Stimulated activated CD8-positive, alpha-beta memory T cell treated with anti-CD3 and anti-CD28 coated beads, Interleukin-15, amount 100 ng/mL, for 48 hours (primary cell): ENCODE measurements at places on chromosomes 5 and 9.

- DNase-seq: no peak
These were observed 313.5 kb upstream of the MSX2 start for GRCh38 chr5:174410716-174411478.

DNA sequence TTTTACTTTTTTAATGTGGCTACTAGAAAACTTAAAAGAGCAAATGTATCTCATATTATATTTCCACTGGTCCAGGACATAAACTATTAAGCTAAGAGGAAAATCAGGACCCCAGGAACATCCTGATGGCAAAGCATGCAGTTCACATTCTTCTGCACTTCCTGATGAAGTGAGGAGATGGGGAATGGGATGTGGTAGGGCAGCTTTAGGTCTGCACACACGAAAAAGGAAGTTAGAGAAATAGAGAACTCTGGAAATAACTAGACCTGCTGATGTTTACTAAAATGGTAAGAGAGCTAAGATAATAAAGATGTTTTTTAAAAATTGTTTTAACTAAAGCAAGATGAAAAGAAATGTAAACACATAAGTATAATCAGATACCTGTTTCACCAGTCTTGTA is 39.7 kb upstream of the NIPBL start:
- no peak for DNase-seq

DNA sequence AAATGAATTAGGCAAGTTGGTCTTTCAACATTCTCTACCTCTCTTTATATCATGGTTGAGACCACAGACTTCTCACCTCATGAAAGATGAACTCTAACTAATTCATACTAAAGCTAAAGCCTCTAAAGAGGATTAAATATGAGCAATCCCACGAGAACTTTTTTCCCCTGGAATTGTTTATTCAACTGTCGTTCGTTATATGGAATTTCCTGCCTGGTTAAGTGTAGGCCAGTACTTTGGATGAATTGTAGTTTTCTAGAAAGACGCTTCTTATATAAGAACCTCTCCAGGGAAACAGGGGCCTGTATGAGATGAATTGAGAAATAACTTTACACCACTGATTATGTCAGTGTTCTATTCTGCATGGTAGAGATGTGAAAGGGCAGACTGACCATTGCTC is 42.9 kb downstream of the PDCD1LG2 start:
- no peak for DNase-seq

- DNase-seq: no peak
These were observed 71.5 kb upstream of the PLPP6 start for GRCh38 chr9:4590430-4591122.

- DNase-seq: no peak
These were observed 12.4 kb downstream of the PCDH12 start for GRCh38 chr5:141945511-141946051.

DNA sequence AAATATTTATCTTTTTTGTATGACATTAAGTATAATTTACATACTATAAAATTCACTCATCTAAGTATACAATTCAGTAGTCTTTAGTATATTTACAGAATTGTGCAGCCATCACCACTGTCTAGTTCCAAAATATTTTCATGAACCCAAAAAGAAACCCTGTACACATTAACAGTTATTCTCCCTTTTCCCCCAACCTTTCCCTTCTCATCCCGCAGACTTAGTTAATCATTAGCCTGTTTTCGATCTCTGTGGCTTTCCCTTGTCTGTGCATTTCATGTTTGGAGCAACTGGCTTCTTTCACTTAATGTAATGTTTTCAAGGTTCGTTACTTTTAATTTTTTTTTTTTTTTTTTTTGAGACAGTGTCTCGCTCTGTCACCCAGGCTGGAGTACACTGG is 37.5 kb downstream of the MTREX start:
- no peak for DNase-seq

DNA sequence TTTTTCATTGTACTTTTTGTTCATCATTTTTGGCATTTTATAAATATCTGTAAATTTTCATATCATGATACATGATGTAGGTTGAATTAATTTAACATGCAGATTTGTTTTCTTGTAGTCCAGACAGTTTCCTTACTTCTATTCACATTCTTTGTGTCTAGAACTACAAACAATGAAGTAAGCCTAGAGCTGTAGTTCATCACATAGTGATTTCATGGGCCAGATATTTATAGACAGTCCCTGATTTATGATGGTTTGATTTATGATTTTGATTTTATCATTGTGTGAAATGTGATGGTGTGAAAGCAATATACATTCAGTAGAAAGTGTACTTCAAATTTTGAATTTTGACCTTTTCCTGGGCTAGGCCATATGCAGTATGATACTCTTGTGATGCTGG is 139.0 kb downstream of the ARHGEF28 start:
- DNase-seq: no peak

DNA sequence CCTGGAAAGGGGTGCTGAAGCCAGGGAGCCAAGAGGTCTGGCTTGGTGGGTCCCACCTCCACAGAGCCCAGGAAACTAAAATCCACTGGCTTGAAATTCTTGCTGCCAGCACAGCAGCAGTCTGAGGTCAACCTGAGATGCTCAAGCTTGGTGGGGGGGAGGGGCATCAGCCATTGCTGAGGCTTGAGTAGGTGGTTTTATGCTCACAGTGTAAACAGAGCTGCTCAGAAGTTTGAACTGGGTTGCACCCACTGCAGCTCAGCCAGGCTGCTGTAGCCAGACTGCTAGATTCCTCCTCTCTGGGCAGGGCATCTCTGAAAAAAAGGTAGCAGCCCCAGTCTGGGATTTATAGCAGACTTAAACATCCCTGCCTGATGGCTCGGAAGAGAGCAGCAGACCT is 55.5 kb upstream of the FBXL17 start:
- DNase-seq: no peak

- no peak for DNase-seq
These were observed 21.9 kb downstream of the F2R start for GRCh38 chr5:76737846-76738245.

DNA sequence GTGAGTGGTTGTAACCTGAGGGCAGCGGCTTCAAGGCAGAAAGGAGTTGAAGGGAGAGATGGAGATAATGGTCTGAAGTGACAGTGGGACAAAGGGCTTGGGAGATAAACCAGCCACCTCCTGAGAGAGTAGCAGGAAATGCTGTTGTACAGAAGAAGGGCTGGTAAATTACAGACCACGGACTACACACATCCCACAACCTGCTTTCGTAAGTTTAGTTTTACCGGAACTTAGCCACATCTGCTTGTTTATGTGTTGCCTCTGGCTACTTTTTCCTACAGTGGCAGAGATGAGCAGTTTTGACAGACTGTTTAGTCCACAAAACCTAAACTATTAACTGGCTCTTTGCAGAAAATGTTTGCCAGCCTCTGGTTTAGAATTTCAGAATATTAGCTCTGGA is 269.5 kb downstream of the ARHGEF28 start:
- no peak for DNase-seq

DNA sequence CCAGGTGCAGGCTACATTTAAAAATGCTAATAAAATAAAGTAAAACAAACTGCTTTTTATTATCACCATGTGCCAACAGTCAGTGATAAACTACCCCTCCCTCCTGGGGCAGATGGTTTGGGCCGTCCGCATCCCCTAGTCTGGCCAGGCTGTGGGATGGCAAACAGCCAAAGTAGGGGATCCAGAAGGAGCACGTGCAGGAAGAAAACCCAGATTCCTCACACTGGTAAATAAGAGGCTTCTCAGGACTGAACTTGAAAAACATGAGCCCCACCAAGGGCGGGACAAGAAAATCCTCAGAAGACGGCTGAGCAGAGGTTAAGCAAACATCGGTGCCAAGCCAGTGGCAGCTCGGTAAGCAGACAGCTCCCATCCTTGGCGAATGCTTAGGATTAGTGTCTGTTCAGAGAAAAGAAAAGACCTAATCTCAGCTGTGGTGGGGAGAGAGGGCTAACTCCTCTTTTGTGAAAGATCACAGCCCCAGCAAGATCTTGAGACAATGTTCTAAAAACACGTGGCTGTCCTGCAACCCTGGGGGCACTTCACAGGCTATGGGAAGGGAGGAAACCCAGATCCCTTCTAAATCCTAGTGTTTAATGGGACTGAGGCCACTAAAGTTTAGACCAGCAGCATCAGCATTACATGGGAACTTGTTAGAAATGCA is 46.5 kb upstream of the GDNF start:
- no peak for DNase-seq

DNA sequence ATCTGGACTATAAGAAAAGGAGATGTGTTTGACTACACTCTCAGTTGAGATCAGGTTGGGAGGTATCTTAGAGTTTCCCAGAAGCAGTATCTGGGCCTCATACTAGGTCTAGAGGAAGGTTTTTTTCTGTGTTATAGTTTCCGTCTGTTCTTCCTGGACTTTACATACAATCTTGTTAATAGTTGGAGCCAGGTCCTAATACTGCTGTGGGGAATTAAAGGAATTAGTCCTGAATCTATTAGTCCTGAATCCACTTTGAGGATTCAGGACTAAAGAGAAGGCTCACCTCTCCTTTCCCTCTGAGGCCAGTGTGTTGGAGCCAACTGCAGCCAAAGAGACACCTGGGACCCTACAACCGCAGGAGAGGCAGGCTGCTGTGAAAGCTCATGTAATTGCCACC is 445.7 kb upstream of the CLINT1 start:
- no peak for DNase-seq

GRCh38 chr9:113659039-113659438 is 195.5 kb downstream of the RGS3 start:
- DNase-seq: no peak

DNA sequence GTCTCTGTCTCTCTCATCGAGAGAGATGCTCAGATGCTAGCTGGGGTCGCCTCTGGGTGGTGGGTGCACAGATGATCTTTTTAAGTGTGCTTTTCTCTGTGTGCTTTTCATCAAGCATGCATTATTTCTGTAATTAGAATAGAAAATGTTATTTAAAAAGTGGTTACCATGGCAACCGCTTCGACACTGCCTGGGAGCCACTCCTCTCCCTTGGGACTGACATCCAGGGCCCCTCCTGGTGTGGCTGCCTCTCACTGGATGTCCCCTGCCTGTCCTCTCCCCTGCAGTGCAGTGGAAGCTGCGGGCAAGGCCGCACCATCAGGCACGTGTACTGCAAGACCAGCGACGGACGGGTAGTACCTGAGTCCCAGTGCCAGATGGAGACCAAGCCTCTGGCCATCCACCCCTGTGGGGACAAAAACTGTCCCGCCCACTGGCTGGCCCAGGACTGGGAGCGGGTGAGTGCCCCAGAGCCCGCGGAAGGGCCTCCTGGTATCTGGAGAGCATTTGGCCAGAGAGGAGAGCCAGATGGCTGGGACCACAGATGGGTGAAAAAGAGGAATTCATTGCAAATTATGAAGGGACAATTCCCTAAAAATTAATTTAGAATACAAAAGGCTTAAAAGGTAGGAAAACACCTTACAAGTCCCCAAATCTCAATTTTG is 34.7 kb downstream of the ADAMTSL2 start:
- DNase-seq: no peak

DNA sequence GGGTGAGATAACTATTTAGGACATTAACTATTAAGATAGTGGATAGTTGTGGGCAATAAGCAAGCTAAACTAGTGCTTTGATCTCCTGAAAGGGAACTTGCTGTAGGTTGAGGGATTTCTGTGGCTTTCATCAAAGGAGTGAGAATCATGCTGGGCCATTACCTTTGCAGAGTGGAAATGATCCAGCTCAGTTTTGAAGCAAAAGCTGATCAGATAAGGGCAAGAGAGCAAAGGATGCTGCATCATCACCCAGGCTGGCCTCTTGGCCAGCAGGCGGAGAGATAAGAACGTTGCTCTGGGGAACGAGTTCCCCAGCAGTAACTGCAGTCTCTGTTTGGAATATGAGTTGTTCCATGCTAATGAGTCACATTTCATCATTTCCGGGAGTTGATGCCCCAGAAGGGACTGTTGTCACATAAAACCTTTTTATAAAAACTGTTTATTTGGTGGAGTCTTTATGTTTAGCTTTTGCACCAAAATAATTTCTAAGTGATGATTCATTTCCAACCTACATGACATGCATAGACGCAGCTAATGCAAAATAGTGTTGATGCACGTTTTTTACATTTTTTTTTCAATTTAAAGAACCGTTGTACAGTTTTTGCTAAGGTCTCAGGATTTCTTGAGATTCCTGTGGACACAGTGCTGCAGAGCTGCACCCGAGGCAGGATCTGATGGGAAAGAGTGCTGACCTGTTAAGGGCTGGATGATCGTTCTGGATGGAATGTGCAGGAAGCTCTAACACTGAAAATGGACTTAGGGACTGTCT is 99.3 kb downstream of the ACTBL2 start:
- peak; percentile 46 for DNase-seq
